Activated CD4-positive, alpha-beta T cell treated with anti-CD3 and anti-CD28 coated beads, Interleukin-2, amount 50 U/mL, for 4 hours (primary cell): ENCODE measurements at places on chromosomes 4 and X.

DNA sequence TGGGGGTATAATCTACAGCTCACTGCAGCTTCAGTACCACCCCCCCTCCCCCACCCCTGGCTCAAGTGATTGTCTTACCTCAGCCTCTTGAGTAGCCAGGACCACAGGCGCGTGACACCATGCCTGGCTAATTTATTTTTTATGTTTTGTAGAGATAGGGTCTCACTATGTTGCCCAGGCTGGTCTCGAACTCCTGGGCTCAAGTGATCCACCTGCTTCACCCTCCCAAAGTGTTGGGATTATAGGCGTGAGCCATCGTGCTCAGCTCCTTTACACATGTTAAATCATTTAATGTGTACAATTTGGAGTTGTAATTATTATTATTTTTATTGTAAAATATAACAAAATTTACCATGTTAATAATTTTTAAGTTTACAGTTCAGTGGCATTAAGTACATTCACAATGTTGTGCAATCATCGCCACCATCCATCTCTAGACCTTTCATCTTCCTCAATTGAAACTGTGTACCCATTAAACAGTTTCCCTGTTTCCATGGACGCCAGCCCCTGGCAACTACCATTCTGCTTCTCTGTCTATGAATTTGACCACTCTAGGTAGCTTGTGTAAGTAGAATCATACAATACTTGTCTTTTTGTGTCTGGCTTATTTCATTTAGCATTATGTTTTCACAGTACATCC lies 6.1 kb downstream of the SLAIN2 start:
- DNase-seq, result no peak

- no peak for DNase-seq
Observed at GRCh38 chr4:75069493-75070074, 136.7 kb downstream of the PARM1 start.

DNA sequence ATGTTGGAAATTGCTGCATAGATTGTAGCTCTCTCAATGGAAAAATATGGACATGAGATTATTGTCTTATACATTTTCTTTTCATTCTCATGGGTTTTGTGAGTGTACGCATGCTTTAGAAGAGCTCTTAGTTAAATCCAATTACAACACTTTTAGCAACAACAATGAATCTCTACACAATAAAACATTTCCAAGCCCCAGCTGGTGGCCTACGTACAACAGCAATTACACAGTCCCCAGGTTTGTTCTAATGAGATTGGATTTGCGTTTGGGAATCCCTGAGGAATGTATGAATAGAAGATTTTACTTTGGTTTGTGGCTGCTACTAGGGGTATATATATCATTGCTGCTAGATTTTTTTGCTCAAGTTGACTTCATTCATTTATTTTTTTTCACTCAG lies 98.6 kb downstream of the FHDC1 start:
- no peak for DNase-seq

- DNase-seq, result no peak
Observed at GRCh38 chr4:104641418-104641817, 146.7 kb upstream of the CXXC4 start.

DNA sequence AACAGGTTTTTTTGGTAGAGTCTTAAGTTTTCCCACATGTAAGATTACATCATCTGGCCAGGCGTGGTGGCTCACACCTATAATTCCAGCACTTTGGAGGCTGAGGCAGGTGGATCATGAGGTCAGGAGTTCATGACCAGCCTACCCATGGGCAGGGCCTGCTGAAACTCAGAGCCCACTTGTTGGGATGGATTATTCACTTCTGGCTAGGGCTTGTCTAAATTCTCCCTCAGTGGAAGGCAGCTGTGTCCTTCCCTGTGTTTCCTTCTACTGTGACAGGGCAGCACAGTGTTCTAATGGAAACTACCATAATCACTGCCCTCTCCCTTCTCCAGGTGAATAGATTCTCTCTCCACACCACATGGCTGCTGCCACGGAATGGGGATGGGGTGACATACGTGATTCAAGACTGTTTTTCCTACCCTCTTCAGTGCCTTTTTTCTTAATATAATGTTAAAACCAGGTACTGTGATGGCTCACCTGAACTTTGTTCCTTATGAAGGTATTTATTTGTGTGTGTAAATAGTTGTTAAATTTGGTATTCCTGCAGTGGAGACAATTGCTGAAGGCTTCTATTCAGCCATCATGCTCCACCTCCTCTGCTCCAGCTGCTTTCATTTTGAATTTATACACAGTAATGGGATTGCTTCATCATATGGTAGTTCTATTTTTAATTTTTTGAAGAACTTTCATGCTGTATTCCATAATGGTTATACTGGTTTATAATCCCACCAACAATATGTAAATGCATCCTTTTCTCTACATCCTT lies 287.2 kb upstream of the HS3ST1 start:
- no peak for DNase-seq

- no peak for DNase-seq
Observed at GRCh38 chrX:16788477-16788876, 2.2 kb downstream of the TXLNG start.

DNA sequence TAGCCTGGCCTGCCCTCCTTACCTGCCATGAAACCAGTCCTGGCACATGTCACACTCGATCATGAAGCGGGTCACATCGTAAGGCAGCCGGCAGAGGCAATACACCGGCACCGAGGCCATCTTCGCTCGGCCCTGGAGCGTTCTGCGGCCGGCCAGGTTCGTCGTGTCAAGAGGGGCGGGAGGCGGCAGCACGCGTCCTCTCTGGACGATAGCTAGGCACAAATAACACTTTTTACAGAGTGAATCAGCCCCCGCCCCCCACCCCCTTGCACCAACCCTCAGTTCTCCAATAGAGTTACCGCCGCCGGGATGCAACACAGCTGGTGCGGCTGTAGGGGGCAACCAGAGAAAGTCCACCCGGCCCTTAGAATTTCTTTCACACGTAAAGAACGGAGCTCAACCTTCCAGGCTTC lies 1.7 kb downstream of the PHF8 start:
- DNase-seq, result peak; percentile 29

GRCh38 chr4:20462426-20463175 lies 210.9 kb downstream of the SLIT2 start:
- DNase-seq, result no peak
